ENCODE measurements at places on chromosomes 6 and 20.

GRCh38 chr6:61810047-61810446 is 476.0 kb downstream of the KHDRBS2 start:
- H3K27me3 ChIP-seq = no peaks in the 10 kb centered on the region
- H3K4me1 ChIP-seq = no peaks in the 10 kb centered on the region
- H3K27ac ChIP-seq = no peak overlapping the region
- no peak for DNase-seq

DNA sequence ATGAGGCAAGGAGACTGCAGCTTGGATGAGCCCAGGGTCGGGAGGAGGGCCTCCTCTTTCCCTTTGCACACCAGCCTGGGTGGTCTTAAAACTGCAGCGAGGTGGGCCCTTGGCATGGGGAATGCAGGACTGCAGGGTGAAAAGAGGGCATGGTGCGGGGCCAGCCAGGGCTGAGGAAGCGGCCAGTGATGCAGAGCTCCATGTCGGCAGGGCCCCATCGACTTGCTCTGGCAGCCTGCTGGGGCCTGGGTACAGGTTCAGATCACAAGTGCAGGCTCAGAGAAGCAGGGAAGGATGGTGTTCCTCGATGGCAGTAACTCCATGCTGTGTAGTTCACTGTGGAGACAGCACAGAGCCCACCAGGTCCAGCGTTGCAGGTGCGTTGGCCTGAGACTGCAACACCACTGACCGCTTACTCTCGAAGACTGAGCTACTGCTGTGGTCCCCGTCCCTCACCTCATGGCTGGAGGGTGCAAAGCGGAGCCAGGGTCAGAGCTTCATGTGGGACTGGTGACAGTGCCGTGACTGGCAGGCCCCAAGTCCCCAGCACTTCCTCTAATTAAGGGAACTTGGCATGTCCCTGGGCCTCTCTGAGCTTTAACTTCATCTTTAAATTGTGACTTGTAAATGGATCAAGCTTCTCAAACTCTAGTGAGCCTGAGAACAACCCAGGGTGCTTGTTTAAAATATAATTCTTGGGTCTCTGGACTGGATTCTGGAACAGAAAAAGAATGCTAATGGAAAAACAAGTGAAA is 223.2 kb downstream of the SYNDIG1 start:
- H3K36me3 ChIP-seq = no peaks in the 10 kb centered on the region
- no peaks in the 10 kb centered on the region for H3K27me3 ChIP-seq
- H3K4me3 ChIP-seq = no peak overlapping the region
- no peak overlapping the region for H3K27ac ChIP-seq
- peak; percentile 25 for DNase-seq

GRCh38 chr6:121837545-121838229 is 402.2 kb downstream of the GJA1 start:
- H3K36me3 ChIP-seq = no peaks in the 10 kb centered on the region
- no peak for DNase-seq
- H3K27me3 ChIP-seq = no peaks in the 10 kb centered on the region
- H3K27ac ChIP-seq = no peak overlapping the region
- no peaks in the 10 kb centered on the region for H3K4me1 ChIP-seq

DNA sequence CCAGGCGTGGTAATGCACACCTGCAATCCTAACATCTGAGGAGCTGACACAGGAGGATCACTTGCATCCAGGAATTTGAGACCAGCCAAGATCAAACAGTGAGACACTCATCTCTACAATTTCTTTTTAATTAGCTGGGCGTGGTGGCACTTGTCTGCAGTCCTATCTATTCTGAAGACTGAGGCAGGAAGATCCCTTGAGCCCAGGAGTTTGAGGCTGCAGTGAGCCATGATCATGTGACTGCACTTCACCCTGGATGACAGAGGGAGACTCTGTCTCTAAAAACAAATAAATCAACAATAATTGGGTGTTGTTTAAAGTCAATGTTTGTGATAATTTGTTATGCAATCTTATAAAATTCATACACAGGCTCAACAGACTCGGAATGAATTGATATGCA is 18.0 kb upstream of the HLA-A start:
- DNase-seq = no peak
- H3K36me3 ChIP-seq = no peaks in the 10 kb centered on the region
- no peak overlapping the region for H3K27ac ChIP-seq
- H3K27me3 ChIP-seq = no peaks in the 10 kb centered on the region
- H3K4me1 ChIP-seq = no peaks in the 10 kb centered on the region

DNA sequence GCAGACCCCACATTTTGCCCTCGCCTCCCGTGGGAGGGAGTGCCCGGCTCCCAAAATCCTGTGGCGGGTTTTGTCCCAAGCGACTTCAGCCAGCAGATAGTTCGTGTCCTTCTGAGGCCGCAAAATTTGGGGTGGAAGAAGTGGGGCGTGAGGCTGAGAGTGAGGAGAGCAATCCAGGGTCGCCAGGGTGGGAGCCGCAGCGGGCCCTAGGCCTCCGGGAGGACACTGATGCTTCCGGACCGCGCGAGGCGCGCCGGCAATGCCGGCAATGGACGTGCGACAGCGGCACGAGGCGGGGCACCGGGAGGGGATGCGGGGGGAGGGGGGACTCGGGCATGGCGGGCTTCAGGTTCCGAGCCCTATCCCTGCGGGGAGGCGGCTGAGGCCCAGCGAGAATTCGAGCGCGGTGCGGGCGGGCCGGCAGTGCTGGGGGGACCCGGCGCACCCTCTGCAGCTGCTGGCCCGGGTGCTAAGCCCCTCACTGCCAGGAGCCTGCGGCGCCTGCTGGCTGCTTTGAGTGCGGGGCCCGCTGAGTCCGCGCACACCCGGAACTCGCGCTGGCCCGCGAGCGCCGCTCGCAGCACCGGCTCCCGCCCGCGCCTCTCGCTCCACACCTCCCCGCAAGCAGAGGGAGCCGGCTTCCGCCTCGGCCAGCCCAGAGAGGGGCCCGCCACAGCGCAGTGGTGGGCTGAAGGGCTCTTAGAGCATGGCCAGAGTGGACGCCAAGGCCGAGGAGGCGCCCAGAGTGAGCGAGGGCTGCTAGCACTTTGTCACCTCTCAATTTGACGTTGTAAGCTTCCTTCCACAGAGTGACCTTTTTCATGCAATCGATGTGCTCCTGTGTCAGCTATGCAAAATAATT is 143.8 kb downstream of the LPA start:
- H3K36me3 ChIP-seq = no peaks in the 10 kb centered on the region
- peak overlapping the region; percentile 16 for H3K27ac ChIP-seq
- H3K4me3 ChIP-seq = peak overlapping the region; percentile 67
- no peaks in the 10 kb centered on the region for H3K27me3 ChIP-seq

DNA sequence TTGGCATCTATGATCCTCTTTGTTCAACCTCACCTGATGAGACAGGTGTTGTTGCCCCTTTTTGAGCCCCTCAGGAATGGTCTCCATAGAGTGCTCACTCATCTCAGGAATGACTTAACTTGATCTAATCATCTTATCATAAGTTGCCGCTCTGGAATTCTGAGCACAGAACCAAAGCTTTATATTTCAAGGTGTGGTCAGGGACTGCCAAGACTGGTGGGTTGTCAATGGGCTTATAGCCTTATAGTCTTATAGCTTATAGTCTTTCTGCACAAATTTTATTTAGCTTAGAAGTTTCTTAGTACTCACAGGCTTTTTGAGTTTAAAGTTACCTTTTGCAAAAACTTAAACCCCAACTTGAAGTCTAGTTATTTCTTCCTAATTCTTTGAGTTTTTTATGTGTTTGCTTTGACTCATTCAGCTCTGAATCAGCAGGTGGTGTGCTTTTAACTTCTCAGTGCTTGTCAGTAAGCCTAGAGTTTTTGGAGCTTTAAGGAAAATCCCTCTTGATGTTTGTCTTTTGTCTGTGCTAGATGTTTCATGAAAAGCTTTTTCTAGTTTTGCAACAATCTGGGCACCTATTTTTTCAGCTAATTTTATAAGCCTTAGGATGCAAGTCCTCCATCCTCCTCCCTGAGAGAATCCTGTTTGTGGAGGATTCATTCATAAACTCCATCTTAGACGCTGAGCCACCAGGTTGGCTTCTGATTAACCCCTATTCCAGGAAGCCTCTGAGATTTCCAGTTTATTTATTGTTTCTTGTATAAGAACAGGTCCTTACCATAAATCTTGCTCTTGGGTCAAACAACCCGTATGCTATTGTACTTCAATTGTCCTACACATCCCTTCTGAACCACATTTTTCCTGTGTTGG is 72.3 kb upstream of the SSTR4 start:
- no peaks in the 10 kb centered on the region for H3K36me3 ChIP-seq
- no peak overlapping the region for H3K4me3 ChIP-seq
- no peaks in the 10 kb centered on the region for H3K4me1 ChIP-seq
- H3K27me3 ChIP-seq = no peaks in the 10 kb centered on the region
- no peak overlapping the region for H3K27ac ChIP-seq

DNA sequence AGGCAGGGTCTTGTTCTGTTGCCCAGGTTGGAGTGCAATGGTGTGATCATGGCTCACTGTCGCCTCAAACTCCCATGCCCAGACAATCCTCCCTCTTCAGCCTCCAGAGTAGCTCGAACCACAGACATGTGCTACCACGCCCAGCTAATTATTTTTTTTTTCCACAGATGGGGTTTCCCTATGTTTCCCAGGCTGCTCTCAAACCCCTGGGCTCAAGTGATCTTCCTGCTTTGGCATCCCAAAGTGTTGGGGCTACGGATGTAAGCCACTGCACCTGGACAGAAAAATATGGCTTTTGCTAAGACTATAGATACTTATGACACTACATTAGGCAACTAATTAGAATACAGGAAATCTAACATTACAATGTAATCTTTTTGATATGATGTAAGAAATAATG is 17.9 kb downstream of the RNF24 start:
- DNase-seq = no peak
- H3K27ac ChIP-seq = no peak overlapping the region
- no peaks in the 10 kb centered on the region for H3K36me3 ChIP-seq
- H3K4me3 ChIP-seq = no peak overlapping the region
- H3K4me1 ChIP-seq = no peaks in the 10 kb centered on the region

DNA sequence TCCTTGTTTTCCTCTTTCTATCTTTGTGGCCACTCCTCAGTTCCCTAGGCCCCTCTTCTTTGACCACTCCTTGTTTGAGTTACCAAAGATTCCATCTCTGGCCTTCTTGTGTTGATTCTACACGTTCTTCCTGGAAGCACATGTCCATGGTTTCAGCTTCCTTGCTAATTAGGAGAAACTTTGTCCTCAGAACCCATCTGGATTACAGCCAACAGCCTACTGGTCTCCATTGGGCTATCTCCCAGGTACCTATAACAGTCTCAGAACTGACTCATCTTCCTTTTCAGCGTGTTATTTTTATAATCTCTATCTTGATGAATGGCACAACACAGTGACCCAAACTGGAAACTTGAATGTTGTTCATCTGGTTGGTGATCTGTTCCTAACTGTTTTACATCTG is 17.5 kb downstream of the PTPRA start:
- H3K4me3 ChIP-seq = no peak overlapping the region
- no peaks in the 10 kb centered on the region for H3K27me3 ChIP-seq
- H3K4me1 ChIP-seq = no peaks in the 10 kb centered on the region
- H3K27ac ChIP-seq = no peak overlapping the region

DNA sequence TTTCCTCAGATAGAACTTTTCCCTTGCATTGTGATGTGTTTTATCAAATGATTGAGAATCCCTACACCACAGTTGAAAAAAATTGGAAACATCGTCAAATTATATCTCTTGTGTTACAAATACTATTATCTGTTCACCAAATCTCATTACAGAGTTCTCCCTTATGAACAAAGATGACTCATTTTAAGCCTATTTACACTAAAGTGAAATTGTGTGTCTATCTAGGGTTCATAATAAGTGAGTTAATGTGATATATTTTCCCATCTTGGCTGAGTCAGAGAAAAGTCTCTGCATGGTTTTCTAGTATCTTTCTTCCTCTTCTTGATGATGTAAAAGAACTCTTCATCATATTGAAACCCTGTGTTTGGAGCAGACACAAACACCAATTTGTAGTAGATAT is 1263.3 kb upstream of the EYS start:
- H3K4me3 ChIP-seq = no peak overlapping the region
- H3K4me1 ChIP-seq = no peaks in the 10 kb centered on the region
- DNase-seq = no peak
- no peak overlapping the region for H3K27ac ChIP-seq
- no peaks in the 10 kb centered on the region for H3K36me3 ChIP-seq
- H3K27me3 ChIP-seq = no peaks in the 10 kb centered on the region

DNA sequence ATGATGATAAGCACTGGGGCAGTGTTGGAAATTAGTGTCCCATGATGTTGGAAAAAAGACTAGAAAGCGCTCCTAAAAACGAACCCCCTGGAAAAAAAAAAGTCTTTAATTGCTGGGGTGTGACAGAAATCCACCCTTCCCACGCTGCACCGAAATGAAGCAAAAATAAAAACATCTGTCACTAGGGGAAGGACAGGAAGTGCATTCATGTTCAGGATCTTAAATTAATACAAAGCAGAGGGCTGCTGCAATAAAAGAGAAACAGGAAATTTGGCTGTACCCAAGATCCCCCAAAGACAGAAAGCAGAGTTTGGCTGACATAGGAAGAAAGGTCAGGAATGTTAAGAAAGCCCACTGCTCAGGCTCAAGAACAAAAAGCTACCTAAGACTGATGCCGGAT is 333.9 kb downstream of the TBC1D32 start:
- H3K27me3 ChIP-seq = no peaks in the 10 kb centered on the region
- no peaks in the 10 kb centered on the region for H3K36me3 ChIP-seq
- H3K4me1 ChIP-seq = no peaks in the 10 kb centered on the region
- H3K27ac ChIP-seq = no peak overlapping the region
- no peak for DNase-seq
- no peak overlapping the region for H3K4me3 ChIP-seq

DNA sequence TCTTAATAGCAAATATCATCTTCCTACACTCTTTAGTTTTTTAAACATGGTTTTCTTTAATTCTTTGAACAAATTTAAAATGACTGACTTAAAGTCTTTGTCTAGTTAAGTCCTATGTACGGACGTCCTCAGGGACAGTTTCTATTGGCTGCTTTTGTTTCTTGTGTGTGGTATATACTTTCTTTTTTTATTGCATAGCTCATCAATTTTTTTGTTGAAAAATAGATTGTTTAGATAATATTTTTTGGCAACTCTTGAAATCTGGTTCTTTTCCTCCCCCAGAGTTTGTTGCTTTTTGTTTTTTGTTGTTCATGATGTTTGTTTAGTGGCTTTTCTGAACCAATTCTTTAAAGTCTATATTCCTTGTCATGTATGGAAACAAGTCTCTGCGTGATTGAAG is 479.8 kb downstream of the PREX1 start:
- H3K27me3 ChIP-seq = no peaks in the 10 kb centered on the region
- H3K4me3 ChIP-seq = no peak overlapping the region
- H3K4me1 ChIP-seq = no peaks in the 10 kb centered on the region
- DNase-seq = no peak

GRCh38 chr6:125611573-125612344 is 137.7 kb upstream of the HEY2 start:
- no peaks in the 10 kb centered on the region for H3K36me3 ChIP-seq
- DNase-seq = no peak
- no peak overlapping the region for H3K4me3 ChIP-seq
- H3K27me3 ChIP-seq = no peaks in the 10 kb centered on the region
- no peak overlapping the region for H3K27ac ChIP-seq

DNA sequence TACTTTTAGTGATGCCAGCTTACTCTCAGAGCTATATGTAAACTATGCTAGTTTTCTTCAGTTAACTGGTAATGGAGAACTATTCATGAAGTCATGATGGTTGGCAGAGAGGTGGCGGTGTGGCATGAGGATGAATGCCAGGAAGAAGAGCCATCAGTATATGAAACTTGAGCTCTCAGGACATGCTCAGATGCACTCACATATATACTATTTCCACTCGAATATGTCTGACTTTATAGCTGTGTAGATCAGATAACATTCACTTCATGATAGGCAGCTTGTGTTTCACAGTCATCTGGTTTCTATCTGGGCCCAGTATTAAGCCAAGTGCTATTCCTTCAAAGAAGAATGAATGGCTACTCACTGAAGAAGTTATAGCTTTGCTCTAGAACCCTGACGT is 46.2 kb upstream of the CEP85L start:
- H3K36me3 ChIP-seq = no peaks in the 10 kb centered on the region
- no peak for DNase-seq
- no peak overlapping the region for H3K4me3 ChIP-seq

Measured in right lobe of liver (tissue), 6 donors.